ENCODE measurements at places on chromosomes 11 and 22. TPM values are rescaled to one million over a fixed set of nuclear protein-coding genes. Genes with fewer than 3 reads are reported as not detected.
A peak's percentile ranks its signal among the peaks of the same experiment; 100 is the strongest.

DNA sequence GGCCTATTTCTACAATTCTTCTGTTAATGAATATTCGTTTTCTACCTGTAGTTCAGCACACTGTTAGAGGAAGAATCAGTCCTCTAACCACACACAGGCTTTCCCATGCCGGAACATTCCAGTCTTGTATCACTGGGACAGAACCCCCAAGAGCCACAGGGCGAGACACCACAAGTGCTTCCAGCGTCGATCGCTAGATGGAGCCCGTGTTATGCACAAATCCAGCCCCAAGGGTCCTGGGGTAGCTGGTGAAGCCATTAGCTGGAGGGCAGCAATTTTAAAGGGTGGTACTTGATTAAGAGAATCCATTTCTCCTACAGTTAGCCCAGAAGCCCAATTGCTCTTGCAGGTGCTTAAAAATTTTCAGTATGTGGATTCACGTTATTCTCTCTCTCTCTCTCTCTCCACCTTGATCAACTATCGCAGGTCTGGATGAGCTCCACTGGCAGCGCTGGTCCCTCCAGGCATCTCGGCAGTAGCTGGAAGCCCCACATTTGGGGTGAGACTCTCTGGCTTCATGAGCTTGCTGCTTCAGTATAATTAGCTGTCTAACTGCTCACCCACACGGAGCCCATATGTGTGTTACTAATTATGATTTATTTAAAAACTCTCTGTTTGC is 148.2 kb upstream of the SNX19 start:
- peak; percentile 26 for DNase-seq

DNA sequence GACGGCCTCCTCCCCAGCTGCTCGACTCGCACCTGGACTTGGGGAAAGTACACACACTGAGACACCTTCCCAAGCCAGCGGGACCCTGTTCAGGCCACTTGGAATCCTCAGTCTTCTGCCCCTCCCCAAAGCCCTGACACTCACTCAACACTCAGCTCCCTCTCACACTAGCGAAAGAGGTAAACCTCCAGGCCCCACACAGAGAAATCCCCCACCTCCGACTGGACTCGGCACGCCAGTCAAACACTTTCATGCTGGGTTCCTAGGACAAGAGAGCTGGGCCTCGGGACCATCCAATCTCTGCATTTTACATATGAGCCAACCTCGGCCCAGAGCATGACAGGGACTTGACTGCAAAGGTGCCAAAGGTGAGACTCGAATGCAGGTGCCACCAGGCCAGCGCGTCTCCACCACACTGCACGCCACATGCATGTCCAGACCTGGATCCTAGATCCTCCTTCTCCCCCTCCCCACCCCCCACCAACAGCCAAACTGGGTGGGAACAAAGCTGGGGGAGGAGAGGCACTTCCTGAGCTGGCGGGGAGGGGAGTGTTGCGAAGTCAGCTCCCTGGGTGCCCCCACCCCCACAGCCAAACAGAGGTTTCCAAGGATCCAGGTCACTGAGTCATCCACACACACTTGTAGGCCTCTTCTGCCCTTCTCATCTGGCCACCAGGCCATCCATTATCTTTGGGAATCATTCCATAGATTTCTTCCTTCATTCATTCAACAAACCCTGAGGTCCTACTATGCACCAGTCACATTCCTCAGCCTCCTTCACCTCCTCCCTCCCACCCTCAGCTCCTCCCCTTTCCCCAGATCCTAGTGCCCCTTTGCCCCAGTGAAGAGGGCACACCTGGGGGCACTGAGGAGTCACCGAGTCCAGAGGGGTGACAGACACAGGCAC is 10.7 kb upstream of the CD5 start:
- DNase-seq = no peak

DNA sequence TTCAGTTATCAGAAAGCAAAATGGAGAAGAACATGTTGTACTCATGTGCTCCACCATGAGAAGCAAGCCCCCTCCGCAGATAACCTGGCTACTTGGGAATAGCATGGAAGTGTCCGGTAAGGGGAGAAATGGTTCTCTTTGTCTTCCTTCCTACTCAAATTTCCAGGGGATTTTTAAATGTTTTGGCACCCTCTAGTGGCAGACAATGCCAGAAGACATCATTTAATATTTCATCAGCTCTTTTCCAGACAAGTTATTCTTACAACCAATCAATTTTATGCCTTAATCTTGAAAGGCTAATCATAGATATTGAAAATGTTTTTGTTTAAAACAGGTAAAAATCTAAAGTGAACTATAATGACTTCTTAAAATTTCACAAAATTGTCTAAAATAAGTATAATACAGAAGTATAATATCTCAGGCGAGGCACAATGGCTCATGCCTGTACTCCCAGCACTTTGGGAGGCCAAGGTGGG is 15.7 kb downstream of the CRTAM start:
- peak; percentile 69 for DNase-seq

- DNase-seq = no peak
These were observed 7.0 kb downstream of the PC start for GRCh38 chr11:66951135-66951534.

DNA sequence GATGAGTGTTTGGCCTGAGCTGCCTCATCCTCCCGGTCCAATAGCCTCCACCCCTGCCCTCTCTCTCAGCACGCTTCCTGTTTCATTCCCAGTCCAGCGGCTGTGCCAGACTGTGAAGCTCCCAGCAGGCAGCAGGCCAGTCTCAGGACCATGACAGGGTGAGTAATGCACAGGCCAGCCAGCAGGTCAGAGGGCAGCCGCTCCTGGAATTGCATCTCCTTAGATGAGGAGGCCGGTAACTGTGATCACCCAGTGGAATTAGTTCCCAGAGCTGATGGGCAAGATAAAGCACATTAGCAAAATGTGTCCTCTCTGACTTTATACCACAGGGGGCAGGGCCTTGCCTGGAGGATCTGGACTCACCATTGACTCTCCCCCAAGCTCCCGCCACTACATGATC is 251.2 kb downstream of the ETS1 start:
- no peak for DNase-seq

- DNase-seq = no peak
These were observed 79.2 kb upstream of the GRIK4 start for GRCh38 chr11:120432056-120433018.

DNA sequence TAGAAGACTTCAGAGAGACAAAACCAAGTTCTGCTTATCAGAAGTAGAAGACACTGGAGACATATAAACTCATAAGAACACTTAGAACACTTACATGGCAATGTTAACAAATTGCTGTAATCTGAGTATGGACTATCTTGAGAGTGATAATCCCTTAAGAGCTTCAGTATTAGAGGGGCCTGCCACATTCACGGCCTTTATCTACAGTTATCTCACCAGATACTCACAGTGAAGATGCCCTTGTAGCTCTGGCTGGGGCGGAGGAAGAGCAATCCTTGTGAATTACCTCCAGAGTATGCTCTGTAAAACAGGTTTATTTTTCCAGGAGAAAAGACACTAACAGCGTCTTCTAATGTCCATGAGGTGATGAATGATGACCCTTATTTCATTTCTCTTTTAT is 762.8 kb downstream of the FAM181B start:
- no peak for DNase-seq

GRCh38 chr11:122734848-122735496 is 79.5 kb downstream of the UBASH3B start:
- no peak for DNase-seq

GRCh38 chr11:38060920-38061319 is 1462.9 kb upstream of the RAG2 start:
- DNase-seq = no peak

The APLNR gene
- polyA plus RNA-seq = 99.8 TPM

Data from left renal cortex interstitium (tissue), 4 donors.